ENCODE measurements at places on chromosomes 7 and 10.

DNA sequence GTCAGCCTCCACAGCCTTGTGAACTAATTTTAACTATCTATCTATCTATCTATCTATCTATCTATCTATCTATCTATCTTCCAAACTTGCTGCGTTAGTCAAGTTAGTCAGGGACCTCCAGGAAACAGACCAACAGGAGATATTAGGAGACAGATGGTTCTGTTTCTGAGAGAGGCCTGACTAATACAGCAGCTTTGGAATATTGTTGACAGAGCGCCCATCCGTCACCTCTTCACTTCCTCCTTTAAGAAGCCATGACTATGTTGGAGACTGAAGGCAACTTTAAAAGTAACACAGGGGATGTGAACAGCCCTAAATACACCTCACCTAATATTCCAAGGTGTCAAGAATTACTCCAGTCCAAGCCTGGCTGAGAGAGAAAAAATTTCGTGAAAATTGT, 280.9 kb upstream of the IGFBP3 start:
- no peak for DNase-seq

DNA sequence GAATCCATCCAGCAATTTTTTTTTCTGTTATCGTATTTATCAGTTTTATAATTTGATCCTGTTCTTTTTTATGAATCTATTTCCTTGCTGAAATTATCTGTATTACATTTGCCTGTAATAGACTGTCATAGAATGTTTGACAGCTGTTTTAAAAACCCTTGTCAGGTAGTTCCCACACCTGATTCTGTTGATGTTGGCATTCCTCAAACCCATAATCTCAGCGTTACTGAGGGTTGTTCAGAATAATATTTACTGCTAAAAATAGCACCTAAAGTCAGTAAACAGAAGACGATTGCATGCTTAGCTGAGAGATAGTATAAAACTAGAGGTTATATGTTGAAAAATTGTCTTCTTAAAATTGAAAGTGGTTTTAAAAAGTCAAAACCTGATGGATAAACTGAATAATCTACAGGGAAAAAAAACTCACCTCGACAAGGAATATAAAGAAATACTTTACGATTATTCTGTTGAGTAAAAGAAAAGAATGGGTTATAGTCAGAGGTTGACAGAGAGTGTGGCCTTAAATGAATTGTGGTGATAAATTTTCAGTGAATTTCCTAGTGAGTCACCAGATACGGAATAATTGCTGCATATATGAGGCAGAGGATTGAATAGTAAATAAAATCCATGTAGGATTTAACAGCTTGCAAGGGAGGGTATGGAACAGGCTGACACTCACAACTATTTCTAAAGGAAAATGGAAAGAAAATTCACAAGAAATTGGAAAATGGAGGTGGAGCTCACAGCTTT, 824.1 kb upstream of the IGFBP3 start:
- DNase-seq: peak; percentile 28

- DNase-seq: no peak
These were observed 31.9 kb downstream of the NAPEPLD start for GRCh38 chr7:103116991-103117390.

GRCh38 chr10:79038841-79039201, 29.9 kb upstream of the ZMIZ1 start:
- DNase-seq: no peak

DNA sequence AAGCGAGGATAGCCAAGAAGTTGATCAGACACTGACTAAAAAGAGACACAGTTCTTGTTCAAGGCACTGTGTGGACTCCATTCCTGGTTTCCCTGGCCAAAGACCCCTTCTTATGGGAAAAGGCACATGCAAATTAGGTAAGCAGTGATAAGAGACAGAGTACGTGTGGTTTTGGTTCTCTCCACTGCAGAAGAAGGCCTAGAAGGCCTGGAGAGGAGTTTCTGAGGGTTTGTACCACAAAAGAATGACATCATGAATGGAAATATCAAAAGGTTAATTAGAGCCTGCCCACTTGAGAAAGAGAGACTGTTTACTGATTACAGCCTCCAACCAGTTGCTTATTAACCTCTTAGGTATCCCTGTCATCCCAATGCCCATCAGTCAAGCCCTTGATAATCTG, 137.5 kb downstream of the ZNF365 start:
- no peak for DNase-seq

GRCh38 chr10:13993169-13993568, 337.6 kb downstream of the FRMD4A start:
- peak; percentile 73 for DNase-seq

DNA sequence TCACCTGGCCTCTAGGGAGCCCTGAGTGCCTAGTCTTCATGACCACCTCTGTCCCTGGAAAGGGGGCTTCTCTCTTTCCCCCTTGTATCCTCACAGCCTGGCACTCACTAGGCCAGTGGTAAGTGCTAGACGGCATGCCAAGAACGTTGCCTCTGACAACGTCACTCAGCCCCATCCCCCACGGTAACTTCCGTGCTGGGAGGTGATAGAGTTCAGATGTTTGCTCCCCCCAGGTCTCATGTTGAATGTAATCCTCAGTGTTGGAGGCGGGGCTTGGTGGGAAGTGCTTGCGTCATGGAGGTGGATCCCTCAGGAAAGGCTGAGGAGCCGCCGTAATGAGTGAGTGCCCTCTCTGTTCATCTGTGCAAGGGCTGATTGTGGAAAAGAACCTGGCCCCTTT, 343.3 kb upstream of the MKI67 start:
- DNase-seq: no peak

GRCh38 chr10:88254091-88254490, 329.0 kb downstream of the RNLS start:
- peak; percentile 79 for DNase-seq

DNA sequence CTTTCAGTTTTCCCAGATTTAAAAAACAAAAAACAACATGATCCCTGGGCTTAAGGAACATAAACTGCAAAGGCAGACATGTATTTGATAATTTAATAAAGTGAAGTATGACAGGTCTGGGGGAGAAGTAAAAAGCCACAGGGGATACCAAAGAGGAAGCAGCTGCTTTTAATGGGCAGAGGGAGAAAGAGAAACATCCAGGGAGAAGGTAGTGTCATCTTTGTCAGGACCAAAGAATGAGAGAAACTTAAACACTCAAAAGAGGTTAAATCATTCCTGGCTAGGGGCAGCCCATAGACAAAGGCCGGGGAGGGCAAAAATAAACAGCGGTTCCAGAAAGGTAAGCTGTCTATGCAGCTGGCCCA, 94.5 kb downstream of the GRB10 start:
- DNase-seq: no peak

DNA sequence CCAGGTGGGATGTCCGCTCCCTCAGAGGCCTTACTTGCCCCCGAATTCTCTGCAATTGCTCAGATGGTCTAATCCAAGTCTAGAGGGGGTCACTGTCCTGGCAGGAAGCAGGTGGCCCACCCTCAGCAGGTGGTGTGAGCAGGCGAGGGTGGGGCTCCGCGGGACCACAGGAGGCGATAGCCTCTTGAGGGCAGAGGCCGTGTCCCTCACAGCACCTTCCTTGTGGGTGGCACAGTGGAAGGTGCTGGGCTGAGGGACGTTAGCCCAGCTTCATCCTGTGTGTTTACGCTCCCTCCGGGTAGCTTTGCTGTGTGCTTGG, 38.3 kb upstream of the INPP5A start:
- no peak for DNase-seq

DNA sequence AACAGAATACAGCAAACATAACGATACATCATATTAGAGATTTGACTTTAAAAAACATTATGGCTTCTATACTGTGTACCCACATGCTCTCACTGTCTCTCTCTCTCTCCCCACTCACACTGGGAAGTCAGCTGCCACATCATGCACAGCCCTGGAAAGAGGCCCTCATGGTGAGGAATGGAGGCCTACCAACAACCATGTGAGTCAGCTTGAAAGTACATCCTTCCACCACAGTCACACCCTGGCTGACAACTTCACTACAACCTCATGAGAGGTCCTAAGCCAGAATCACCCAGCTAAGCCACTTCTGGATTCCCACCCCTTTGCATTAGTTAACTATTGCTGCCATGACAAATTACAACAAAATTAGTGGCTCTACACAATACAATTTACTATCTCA, 23.3 kb upstream of the GPR22 start:
- DNase-seq: peak; percentile 11

All from astrocyte of the hippocampus (primary cell).